ENCODE measurements at places on chromosomes 7 and 10.
A peak's percentile ranks its signal among the peaks of the same experiment; 100 is the strongest.

DNA sequence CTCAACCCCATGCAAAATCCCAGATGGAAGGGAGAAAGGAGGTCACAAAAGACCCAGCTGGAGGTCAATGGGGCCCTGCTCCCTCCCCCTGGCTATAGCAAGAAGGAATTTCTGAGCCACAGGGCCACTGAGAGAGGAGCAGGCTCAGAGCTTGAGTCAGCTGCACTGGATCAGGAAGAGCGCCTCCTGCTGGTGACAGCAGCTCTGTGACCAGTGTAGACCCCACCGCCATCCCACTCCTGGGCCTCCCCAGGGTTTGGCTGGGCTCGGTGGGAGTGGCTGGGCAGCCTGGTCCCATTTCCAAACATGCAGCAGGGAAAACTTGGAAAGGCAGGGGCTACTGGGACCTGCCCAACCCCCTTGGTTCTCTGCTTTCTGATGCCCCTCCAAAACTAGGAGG lies 31.5 kb upstream of the PRLHR start:
- no peak for ATAC-seq

GRCh38 chr7:107387128-107387527 lies 82.7 kb upstream of the GPR22 start:
- ATAC-seq, result no peak

GRCh38 chr10:73163096-73163495 lies 4.7 kb downstream of the ECD start:
- no peak for ATAC-seq

- no peak for ATAC-seq
These were observed 139.2 kb downstream of the LCOR start for GRCh38 chr10:96971324-96971723.

- no peak for ATAC-seq
These were observed 45.8 kb downstream of the CCNY start for GRCh38 chr10:35382096-35382495.

DNA sequence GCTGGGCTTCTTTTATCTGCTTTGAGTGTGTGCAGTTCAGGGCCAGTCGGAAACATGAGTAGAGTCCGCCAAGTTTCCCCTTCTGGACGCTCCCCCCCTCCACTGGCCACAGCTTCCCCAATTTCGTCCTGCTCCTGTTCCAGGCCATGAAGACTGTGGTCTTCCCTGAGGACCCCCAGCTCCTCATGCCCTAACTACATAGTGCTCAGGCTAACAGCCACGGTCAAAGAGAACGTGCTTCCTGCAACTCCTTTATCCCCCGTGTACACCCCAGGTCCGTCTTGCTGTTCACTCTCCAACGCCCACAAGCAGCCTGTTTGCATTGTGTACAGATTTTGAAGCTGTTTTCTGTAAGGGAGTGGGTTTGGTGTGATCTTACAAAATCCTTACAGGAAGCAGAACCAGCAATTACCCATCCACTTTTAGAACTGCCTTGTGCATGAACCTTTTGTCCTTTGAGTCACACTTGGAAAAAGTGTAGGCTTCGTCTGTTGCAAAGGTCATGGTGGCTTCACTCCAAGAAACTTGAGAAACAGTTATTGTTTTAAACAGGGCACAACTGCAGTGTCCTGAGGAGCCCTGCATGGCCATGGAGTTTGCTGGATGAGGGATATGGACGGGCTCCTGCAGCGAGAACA lies 77.0 kb upstream of the FAM20C start:
- ATAC-seq, result no peak

- ATAC-seq, result no peak
These were observed 131.9 kb downstream of the SDK1 start for GRCh38 chr7:3432911-3433310.

GRCh38 chr7:131097662-131098376 lies 229.9 kb upstream of the MKLN1 start:
- ATAC-seq, result peak; percentile 83
